ENCODE measurements at places on chromosomes 3 and 15.

- no peak for DNase-seq
Observed at GRCh38 chr3:107498646-107499045, 24.1 kb upstream of the BBX start.

DNA sequence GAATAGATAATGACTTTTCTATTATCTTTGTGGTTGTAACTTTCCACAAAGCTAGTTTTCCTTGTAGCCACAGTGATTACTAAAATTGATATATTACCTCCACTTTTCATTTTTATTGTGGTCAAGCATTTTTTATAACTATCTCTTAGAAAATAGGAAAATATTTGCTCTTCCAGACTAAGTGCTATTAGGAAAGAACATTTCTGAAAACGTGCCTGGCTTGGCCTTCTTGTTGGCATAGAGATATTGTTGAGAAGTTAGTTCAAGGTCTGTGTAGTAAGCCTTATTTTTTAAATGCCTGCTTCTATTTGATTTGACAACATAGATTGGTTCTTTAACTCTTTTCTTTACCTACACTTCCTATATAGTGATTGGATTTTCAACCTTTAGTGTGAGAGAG lies 101.7 kb downstream of the IL1RAP start:
- DNase-seq = no peak

- no peak for DNase-seq
Observed at GRCh38 chr3:192875971-192876565, 41.6 kb downstream of the MB21D2 start.

DNA sequence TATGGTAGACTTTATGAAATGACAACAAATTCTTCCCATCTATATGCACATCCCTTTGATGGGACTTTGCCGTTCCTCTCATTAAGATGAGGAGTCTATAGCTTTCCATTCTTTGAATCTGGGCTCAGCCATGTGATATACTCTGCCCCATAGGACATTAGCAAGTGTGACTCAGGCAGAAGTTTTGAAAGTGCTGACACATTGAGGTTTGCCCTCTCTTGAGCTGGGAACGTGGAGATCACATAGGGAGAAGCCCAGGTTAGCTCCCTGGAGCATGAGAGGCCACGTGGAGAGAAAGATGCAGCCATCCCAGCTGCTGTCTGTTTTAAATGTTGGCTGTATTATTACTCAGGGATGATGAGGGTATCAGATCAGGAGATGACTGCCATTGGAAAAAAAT lies 67.7 kb upstream of the OXTR start:
- no peak for DNase-seq

- no peak for DNase-seq
Observed at GRCh38 chr3:64187065-64187959, 38.0 kb downstream of the PRICKLE2 start.

DNA sequence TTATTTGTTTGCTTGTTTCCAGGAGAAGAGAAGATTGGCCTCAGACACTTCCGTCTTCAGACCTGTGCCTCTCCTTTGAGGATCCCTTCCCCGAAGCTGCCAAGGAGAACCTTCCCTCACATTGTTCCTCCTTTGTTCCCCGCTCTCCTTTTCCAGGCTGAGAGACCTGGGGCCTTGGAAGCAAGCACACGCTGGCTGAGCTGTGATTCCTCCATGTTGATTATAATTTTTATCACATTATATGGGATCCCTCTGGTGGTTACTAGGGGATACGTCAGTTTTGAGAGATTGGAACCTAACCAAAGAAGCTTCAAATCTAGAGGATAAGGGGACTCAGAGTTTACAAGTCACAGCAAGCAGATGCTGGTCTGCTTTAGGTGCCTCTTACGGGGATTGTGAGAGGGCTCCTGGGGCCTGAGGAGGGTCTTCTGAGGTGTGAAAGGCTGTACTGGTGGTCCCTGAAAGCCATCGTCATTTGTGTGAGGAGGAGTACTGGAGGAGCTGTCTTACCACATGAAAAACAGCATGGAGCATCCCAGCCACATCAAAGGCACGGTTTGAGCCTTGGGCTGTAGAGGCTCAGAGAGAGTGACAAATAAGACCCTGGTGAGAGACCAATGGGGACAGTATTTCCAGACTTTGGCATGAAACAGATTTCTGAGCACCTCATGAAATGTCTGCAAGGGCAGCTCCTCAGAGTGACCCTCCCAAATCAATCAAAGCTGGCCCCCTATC lies 760.1 kb upstream of the CFAP20DC start:
- no peak for DNase-seq

DNA sequence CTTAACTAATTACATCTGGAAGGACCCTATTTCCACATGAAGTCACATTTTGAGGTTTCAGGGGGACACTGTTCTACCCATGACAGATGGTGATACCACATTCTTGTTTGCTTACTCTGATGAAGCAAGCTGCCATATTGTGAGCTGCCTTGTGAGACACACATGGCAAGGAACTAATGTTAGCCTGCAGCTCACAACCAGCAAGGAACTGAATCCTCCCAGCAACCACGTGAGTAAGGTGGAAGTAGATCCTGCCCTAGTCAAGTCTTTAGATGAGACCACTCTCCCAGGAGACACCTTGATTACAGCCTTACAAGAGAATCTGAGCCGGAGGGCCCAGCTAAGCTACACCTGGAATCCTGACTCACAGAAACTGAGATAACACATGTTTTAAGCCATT lies 160.1 kb downstream of the PDE8A start:
- DNase-seq = no peak

- no peak for DNase-seq
Observed at GRCh38 chr15:80491163-80491847, 87.1 kb downstream of the ARNT2 start.

DNA sequence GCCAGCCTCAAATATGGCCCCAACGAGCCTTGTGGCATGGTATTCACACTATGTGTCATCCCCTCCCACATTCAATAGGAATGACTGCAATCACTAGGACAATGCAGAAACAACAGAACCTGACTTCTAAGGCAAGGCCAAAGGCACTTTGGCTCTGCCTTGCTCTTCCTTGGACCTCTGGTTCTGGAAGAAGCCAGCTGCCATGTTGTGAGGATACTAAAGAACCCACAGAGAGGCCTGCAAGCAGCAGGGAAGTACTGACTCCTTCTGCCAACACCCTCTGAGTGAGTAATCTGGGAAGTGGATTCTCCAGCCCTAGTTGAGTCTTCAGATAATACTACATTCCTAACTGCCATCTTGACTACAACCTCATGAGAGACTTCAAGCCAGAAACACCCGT lies 64.7 kb downstream of the ADAMTS9 start:
- no peak for DNase-seq

GRCh38 chr3:178851564-178851963 lies 220.0 kb downstream of the ZMAT3 start:
- no peak for DNase-seq

DNA sequence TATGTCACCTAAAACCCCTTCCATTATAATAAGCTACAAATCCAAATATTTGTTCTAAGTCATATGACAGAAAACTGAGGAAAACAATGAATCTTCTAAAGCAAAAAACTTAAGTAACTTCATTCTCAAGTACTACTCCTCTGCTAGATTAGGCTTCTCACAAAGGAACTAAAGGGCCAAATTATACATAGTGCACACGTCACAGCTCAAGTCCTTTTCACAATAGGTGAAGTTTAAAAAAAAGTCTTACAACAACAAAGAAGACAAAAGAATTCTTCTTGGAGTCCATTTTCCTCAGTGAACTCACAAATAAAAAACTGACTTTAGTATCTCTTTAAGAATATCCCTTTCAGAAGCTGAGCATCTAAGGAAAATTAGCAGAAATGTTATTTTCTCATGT lies 479.9 kb downstream of the MAGI1 start:
- DNase-seq = no peak

DNA sequence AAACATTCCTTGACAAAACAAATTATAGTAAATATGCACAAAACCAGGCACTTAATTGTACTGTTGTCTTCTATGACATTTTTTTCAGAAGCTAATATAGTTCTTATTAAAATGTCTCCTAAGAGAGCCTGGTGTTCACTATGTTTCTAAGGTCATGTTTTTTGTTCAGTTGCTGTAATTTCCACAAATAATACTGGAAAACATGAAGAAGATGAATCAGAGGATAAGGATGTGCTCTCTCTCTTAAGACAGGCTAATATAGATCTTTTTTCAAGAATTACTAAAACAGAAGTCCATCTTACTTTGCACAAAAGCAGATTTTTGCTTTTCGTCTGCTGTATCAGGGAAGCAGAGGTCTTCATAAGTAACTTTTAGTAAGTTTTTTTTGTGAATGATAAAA lies 823.0 kb upstream of the NECTIN3 start:
- DNase-seq = no peak

All from stimulated activated CD4-positive, alpha-beta T cell treated with anti-CD3 and anti-CD28 coated beads, TNF-alpha, amount 100 ng/mL, for 48 hours (primary cell).